ENCODE measurements at places on chromosomes 5 and 9.

- DNase-seq, result no peak
These were observed 66.1 kb downstream of the CACNA1B start for GRCh38 chr9:137943655-137944054.

- no peak for DNase-seq
These were observed 103.6 kb downstream of the MACIR start for GRCh38 chr5:103362211-103362610.

- DNase-seq, result no peak
These were observed 1864.2 kb upstream of the C9orf72 start for GRCh38 chr9:29437526-29437925.

- no peak for DNase-seq
These were observed 50.7 kb upstream of the GRHPR start for GRCh38 chr9:37371565-37372464.

- DNase-seq, result no peak
These were observed 190.2 kb downstream of the ERCC6L2 start for GRCh38 chr9:96065482-96066251.

GRCh38 chr9:100597236-100597635 lies 19.4 kb downstream of the CAVIN4 start:
- no peak for DNase-seq

DNA sequence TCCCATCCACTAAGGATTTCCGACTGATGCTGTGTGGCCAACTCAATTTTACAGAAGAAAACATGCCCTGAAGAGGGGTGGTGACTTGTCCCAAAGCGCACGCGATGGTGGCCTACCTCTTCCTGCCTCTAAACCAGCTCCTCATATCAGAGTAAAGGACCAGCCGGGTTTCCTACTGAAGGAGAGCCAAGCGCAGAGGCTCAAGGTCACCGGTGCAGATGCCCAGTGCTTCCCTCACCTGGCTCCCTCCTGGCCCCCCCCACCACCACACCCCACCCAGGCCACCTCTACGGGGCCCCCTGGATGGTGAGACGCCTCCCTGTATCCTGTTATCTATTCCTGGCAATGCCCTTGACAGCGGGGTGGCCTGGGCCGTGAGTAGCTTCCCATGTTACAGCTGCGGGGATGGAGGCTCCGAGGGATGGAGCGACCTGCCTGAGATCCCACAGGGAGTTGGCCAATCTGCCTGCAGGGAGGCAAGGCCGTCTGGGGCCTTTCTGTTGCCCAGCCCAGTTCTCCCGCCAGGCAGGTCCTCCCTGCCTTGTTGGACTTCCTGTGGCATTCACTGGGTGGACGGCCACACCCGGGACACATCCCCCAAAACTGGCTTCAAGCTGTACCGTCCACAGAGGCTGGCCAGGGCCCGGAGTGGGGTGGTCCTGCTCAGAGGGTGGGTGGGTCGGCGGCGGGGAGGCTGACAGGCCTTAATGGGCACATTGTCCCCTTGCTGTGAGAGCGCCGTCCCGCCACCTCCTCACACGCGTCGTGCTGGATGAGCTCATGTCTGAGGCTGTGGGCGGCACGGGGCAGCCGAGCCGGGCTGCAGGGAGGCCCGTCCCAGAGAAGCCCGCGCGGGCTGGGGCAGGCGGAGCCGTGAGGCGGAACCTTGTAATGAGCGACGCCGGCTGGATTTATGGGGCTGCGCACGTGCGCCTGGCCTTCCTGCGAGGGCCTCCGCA lies 72.5 kb downstream of the MACROH2A1 start:
- no peak for DNase-seq

- no peak for DNase-seq
These were observed 220.9 kb downstream of the TRIM32 start for GRCh38 chr9:116907989-116908388.

DNA sequence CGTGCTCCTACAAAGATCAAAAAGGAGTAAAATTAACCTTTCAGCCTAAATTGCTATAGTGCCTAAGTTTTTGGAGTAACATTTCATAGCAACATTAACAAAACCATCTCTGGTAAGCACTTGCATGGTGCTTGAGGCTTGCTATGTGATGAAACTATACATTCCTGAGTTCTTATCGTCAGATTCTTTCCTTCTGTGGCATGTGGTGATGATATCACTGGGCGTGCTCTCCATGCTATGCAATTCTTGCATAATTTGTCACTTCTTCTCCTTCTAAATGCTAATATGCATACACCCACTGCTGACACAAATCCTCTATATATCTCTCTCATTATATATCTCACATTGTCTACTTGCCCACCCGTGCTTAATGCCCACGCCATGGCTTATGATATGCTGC lies 2019.9 kb downstream of the MAT2B start:
- no peak for DNase-seq

DNA sequence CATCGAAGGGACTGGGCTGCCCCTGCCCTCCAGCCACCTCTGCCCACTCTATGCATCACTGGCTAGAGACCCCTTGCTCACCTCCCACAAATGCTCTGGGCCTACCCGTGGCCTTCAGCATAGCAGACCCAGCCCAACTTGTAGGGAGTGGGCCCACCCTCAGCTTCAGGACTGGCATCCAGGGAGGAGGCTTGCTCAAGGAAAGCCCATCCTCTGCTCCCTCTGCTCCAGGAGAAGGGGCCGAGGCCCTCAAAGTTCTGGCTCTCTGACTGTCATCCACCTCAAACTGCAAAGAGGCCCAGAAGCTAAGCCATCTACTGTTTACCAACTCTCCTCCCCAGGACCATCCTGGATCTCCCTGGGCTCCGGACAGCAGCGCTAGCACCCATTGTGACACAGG lies 84.5 kb downstream of the C5orf15 start:
- DNase-seq, result no peak

- DNase-seq, result no peak
These were observed 24.0 kb upstream of the OCLN start for GRCh38 chr5:69468631-69469030.

Data from smooth muscle cell of the brain vasculature (primary cell).